ENCODE measurements at places on chromosomes 7 and 10.
A peak's percentile ranks its signal among the peaks of the same experiment; 100 is the strongest.

GRCh38 chr7:68697796-68698280 is 900.4 kb upstream of the AUTS2 start:
- DNase-seq = no peak

DNA sequence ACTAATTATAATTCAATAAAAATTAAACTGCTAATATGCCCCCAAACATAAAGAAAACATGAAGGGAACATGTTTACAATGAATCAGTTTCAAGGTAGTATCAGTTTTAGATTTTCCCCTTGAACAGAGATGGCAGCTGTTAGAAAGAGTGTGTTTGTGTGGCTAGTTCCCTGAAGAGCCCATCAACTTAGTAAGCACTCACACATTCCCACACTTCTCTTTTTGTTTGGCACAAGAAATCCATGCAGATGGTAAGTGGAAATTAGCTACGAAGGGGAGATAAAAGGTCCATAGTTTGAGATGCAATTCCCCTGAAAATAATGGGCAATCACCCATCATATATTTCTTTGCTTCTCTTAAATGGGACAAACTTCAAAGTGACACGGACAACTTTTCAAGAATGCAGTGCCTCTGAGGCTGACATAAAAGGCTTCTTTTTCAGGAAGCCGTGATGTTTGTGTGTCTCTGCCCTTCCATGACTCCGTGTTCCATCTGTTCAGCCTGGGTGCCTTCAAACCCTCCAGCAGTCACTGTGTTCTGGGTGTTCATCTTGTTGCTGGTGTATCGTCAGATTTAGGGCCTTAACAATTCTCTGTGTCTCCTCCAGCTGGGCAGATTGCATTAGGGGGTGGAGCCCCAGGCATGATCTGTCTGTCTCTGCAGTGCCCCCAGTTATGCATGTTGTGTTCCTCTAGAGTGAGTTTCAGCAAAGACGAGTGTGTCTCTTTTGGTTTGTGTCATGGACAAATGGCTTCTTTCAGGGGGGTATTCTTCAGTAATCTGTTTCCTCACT is 259.5 kb upstream of the NPY start:
- no peak for DNase-seq

- DNase-seq = no peak
Observed at GRCh38 chr7:7256731-7257274, 74.5 kb downstream of the C1GALT1 start.

GRCh38 chr10:61629576-61629975 is 33.2 kb upstream of the CABCOCO1 start:
- DNase-seq = no peak

DNA sequence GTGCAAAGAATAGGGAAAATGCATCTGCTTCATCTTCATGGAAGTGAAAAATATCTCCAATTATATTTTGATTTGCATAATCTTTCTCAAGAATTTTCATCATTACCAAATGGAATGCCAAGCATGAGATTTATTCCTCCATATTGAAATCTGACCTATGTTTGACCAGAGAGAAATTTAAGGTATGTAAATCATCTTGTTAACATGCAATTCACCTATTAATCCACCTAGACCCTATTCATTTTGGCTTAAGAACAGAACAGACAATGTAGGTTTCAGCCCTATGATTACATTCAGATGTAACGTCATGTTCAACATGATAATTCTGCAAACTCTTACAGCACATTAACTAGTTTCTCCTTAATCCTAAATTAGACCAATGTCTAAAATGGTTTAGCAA is 30.8 kb upstream of the TMEM140 start:
- no peak for DNase-seq

DNA sequence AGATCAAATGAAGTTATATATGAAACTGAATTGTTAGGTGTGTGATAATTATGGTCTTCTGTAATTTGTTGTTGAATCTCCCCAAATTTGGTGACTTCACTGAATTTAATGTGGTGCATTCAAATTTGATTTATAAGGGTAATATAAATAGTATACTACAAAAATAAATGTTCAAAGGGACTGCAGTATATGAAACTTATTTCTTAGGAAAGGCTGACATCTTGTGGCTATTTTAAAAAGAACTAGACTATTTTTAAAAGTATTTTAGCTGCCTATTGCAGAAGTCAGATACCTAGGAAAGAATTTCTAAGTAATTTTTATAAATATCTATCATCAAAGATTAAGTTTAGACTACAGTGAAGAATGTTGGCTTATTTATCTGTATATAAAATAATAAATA is 36.6 kb downstream of the ATRNL1 start:
- no peak for DNase-seq

DNA sequence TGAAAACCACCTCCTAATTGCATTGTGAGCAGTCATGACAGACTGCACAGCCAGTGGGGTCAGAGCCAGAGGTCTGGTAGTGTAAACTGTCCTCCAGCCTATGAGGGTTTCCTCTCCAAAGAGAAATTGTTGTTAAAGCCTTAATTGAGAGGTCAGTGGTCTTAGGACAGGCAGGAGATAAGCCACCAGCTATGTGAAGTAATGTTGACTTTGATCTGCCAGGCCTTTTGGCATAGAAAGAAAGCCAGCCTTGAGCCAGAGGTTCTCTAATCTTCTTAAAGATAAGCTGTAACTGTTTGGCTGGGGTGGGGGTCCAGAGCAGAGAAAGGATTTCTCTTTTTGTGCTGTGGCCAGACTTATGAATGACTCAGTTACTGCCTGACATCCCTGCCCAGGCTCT is 248.4 kb downstream of the WDR11 start:
- DNase-seq = no peak

DNA sequence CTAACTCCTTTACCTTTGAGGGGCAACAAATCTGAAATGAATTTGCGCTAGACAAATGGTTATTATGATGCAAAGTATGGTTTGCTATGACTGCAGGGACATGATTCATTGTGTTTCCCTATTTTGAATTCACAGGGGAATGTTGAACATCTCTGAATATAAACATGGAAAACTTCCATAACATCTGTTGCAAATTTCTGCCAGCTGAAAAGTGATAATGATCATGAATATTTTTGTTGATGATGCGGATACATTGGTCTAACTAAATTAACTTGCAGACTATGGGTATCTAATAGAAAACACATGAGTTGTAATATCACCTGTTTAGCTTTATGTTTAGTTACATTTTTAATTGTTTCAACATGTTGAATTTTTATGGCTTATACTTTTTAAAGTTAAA is 1325.5 kb downstream of the REEP3 start:
- DNase-seq = no peak

DNA sequence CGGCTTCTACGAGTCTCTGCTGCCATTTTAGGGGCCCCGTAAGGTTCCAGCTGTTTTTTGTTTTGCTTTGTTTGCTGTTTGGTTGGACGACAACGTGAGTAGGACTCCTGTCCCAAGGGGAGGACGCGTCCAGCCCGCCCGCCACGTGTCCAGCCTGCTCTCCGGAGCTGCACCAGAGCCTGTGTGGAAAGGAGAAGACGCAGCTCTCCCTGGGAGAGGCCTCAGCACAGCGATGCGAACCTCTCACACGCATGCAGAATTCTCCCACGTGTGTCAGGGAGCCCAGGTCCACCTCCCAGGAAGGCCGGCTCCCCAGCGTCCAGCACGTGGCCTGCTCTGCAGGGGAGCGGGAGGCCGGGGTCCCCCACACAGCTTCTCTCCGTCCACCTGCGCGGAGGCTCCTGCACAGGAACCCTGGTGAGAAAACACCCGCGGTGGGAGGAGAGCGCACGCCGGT is 36.4 kb upstream of the DNAJB6 start:
- DNase-seq = no peak

DNA sequence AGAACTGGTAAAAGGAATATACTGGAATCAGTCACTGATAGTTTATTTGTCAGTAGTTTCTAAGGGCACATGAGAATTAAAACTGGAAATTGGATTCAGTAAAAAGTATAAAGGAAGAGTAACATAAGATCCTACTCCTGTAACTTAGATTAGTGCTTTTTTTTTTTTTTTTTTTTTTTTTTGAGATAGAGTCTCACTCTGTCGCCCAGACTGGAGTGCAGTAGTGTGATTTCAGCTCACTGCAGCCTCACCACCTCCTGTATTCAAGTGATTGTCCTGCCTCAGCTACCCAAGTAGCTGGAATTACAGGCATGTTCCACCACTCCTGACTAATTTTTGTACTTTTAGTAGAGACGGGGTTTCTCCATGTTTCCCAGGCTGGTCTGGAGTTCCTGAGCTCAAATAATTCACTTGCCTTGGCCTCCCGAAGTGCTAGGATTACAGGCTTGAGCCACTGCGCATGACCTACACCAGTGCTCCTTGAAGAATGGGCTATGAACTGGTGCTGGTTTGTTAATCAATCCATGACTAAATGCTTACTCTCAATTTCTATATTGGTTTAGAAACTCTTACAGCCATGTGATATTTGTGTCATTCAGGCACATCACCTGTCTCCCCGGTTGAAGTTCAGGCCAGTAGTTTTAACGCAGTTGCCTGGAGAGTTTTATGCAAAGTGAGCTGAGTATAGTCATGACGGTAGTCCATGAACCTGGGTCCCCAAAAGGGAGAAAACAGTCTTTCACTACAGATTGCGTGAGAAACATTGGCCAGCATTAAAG is 65.0 kb downstream of the ZEB1 start:
- no peak for DNase-seq

GRCh38 chr10:33441561-33441960 is 107.1 kb upstream of the NRP1 start:
- DNase-seq = no peak

DNA sequence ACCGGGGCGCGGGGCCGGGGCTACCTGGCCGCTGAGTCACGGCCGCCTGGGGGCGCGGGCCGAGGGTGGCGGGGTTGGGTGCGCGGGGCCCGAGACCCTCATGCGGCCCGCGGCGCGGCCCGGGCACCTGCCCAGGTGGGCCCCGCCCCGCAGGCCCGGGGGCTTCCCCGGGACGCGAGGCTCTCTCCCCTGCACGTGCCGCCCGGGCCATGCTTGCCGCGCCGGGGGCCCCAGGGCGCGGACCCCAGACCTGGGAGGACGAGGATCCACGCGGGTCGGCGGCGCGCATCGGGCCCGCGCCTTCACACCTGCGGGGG is 402 bp downstream of the MAFK start:
- no peak for DNase-seq

- DNase-seq = peak; percentile 63
Observed at GRCh38 chr7:100612730-100613390, 520 bp downstream of the MOSPD3 start.

DNA sequence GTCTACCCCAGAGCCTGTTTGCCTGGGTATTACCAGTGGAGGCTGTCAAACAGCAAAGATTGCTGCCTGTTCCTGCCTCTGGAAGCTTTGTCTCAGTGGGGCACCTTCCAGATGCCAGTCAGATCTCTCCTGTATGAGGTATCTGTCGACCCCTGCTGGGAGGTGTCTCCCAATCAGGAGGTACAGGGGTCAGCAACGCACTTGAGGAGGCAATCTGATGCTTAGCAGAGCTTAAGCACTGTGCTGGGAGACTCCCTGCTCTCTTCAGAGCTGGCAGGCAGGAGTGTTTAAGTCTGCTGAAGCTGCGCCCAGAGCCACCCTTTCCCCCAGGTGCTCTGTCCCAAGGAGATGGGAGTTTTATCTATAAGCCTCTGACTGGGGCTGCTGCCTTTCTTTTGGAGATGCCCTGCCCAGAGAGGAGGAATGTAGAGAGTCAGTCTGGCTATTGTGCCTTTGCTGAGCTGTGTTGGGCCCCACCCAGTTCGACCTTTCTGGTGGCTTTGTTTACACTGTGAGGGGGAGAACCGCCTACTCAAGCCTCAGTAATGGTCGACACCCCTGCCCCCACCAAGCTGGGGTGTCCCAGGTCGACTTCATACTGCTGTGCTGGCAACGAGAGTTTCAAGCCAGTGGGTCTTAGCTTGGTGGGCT is 62.2 kb downstream of the PPP1R9A start:
- no peak for DNase-seq

DNA sequence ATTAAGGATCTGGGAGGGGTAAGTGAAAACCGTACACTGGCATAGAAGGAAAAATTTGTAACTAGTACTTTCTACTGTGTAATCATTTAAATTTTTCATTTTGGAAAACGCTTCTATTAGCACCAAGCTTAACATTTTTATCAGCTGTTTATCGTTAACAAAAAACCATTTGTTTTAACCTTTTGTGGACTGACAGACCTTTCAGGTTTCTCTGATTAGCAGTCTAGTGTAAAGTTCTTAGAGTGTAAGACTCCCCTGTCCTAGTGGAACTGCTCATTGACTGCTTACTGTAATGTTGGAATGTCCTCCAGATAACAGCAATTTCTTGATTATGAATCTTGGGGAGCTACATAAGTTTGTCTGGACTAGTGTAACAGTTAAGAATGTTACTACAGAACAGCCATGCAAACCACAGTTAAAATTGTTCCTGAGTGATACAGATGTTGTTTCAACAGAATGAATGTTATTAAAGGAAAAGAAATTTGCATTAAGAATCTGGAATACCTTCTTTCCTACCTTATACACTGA is 2.0 kb downstream of the DBF4 start:
- DNase-seq = no peak

DNA sequence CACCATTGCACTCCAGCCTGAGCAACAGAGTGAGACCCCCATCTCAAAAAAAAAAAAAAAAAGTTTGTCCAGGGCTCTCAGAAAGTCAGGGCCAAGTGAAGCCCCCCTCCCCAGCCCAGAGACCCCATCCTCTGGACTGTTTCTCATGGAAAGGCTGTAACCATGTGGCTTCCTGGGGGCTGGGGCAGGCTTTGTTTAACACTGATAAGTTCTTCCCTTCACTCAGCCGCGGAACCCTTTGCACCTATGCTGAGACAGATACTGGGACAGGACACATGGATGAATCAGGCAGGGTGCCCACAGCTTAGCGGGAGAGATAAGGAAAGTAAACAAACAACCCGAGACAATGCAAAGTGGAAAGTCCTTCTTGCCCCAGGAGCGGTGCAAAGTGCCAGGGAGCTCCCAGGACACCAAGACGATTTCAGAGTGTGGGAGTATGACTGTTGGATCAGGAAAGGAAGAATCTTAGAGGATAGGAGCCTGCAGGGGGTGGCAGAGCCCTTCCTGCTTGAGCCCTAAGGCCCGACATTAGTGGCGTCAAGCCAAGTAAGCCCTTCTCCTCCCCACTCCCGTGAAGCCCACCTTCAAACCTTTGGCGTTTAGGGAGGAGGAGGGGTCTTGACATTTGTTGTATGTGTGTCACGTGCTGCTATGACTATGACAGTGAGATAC is 11.6 kb downstream of the MLXIPL start:
- no peak for DNase-seq

GRCh38 chr7:78232806-78233205 is 434.2 kb downstream of the PHTF2 start:
- DNase-seq = no peak

GRCh38 chr10:43215758-43216455 is 51.0 kb downstream of the RASGEF1A start:
- no peak for DNase-seq

GRCh38 chr10:106931159-106931852 is 233.2 kb downstream of the SORCS1 start:
- DNase-seq = no peak

GRCh38 chr10:66586073-66586472 is 339.8 kb upstream of the LRRTM3 start:
- no peak for DNase-seq

- DNase-seq = no peak
Observed at GRCh38 chr7:12754179-12754578, 66.7 kb downstream of the ARL4A start.

GRCh38 chr7:94655848-94656657 is at the start of gene SGCE:
Gene SGCE, minus strand, starts transcription at chr7:94656133. Its CDS starts 35 bp downstream, at chr7:94656098.
- DNase-seq = peak; percentile 74

Data from activated CD8-positive, alpha-beta memory T cell treated with anti-CD3 and anti-CD28 coated beads for 24 hours (primary cell).